ENCODE measurements at places on chromosomes 12 and 14. TPM values are rescaled to one million over a fixed set of nuclear protein-coding genes. Genes with fewer than 3 reads are reported as not detected.

- no peak for DNase-seq
- peaks cover 4% of the 10 kb centered on the region for H3K36me3 ChIP-seq
- H3K27ac ChIP-seq: no peak overlapping the region
- H3K4me1 ChIP-seq: peaks cover 1% of the 10 kb centered on the region
- no peak overlapping the region for H3K4me3 ChIP-seq
- no peaks in the 10 kb centered on the region for H3K27me3 ChIP-seq
Observed at GRCh38 chr14:90412058-90412457, 15.2 kb downstream of the CALM1 start.

DNA sequence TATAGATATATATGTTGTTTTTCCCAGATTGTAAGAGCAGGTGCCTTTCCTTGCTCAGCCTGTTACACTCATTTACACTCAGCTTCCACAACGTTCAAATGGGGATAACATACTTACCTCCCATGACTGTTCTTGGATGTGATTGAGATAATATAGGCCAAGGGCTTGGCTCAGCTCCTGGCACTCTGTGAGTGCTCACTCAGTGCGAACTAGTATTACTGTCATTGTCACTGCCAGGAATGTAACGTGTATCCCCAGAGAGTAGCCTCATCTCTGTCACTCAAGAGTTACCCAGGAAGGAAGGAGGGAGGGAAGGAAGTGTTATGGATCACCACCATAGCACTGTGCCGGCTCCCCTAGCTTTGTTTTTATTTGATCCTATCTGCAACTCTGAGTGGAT is 307.9 kb downstream of the PDZRN4 start:
- DNase-seq: no peak
- H3K27me3 ChIP-seq: peaks cover 6% of the 10 kb centered on the region
- H3K4me1 ChIP-seq: no peaks in the 10 kb centered on the region
- no peak overlapping the region for H3K4me3 ChIP-seq
- no peaks in the 10 kb centered on the region for H3K36me3 ChIP-seq
- H3K27ac ChIP-seq: no peak overlapping the region

DNA sequence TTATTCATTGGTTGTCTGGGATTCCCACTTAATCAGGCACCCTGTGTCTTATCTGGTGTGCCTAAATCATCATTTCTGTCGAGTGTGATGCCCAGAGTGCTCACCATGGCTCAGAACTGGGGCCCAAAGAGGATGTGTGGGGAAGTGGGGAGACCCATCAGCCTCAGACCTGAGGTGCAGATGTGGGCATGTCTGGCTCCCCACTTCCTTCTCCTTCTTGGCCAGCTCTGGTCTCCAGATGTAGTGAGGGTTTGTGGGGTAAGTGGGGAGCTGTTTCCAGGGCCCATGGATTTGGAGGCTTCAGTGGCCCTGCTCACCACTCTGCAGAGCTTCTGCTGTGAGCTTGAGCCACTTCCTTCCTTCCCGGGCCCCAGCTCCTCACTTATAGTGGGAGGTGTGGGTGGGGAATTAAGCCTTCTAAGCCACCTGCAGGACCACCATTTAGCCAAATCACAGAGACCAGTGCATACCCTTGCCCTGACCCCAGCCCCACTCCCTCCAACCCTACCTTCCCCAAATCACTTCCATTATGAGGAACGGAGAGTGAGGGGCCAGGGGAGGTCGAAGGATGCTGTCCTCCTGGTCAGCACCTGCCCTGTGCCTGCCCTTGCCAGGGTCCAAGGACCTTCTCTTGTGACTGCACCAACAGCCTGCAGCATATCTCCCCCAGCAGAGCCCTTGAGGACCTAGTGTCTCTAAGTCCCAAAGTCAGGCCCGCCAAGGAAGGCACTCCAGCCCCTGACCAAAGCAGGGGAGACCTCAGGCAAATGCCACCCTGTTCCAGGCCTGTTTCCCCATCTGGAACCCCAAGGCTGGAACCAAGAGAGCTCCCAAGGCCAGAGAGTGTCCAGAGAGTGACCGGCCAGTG is 278.2 kb upstream of the RTL1 start:
- peaks cover 2% of the 10 kb centered on the region for H3K4me1 ChIP-seq
- no peak overlapping the region for H3K27ac ChIP-seq
- no peak overlapping the region for H3K4me3 ChIP-seq
- H3K27me3 ChIP-seq: peaks cover 3% of the 10 kb centered on the region
- no peaks in the 10 kb centered on the region for H3K36me3 ChIP-seq
- DNase-seq: no peak

DNA sequence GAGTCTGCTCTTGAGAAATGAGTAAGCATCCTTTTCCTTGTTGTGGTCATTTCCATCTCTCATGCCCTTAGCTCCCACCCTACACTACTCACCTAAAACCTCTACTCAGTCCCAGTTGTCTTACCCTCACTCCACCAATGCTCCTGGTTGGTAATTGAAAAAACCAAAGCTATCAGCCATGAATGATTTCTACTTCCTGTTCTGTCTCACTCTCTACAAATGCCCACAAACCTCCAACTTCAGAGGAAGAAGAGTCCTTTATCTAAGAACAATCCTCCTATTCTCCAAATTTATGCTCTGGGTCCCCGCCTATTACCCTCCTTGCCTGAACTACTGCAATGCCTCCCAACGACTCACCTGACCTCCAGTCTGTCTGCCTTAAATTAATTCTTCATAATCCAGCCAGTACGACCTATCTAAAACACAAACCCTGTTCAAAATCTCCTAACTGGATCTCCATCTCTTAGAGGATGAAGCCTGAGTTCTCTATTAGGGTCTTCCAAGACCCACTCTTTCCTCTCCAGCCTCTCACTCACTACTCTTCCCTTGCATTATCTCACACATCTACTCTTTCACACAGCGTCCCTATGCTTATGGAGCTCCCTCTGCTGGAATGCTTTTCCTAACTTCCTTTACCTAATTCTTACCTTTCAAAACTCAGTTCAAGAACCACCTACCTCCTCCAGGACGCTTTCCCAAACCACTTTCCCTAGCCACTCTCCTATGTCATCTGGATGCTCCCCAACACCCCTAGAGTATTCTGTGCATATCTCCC is 2.2 kb downstream of the DHRS1 start:
- H3K4me1 ChIP-seq: peaks cover 41% of the 10 kb centered on the region
- peak overlapping the region; percentile 65 for H3K4me3 ChIP-seq
- DNase-seq: no peak
- peak overlapping the region; percentile 94 for H3K27ac ChIP-seq
- no peaks in the 10 kb centered on the region for H3K27me3 ChIP-seq

DNA sequence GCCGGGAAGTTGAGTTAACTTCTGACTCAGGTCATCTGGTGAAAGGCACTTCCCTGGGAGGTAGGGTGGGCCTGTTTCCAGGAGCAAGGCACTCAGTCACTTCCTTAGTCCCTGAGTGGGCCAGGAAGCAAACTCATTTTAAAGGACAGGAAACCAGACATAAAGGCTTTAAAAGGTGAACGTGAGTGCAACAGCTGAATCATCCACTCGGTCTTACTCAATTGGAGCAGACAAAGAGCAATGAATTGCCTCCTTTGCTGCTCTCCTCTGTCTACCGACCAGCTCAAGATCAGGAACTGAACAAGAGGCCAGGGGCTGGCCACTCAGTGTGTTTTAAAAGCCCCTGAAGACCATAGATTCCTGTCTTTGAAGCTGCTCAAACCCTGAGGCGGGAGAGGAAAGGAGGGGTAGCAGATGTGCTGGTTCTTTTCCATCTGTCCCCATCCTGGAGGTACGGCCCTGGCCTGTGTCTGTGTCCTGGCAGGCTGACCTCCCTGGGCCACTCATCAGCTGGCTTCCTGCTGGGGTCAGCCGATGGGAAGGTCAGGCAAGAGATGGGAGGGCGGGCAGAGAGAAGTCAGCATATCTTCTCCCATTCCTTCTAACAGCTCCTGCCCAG is 148.9 kb downstream of the PPM1H start:
- no peak overlapping the region for H3K4me3 ChIP-seq
- peaks cover 12% of the 10 kb centered on the region for H3K4me1 ChIP-seq
- no peaks in the 10 kb centered on the region for H3K36me3 ChIP-seq
- H3K27me3 ChIP-seq: peaks cover 11% of the 10 kb centered on the region

- DNase-seq: no peak
- H3K27me3 ChIP-seq: no peaks in the 10 kb centered on the region
- H3K4me1 ChIP-seq: no peaks in the 10 kb centered on the region
- H3K36me3 ChIP-seq: peaks cover under 1% of the 10 kb centered on the region
Observed at GRCh38 chr14:68166731-68167382, 347.3 kb downstream of the RAD51B start.

DNA sequence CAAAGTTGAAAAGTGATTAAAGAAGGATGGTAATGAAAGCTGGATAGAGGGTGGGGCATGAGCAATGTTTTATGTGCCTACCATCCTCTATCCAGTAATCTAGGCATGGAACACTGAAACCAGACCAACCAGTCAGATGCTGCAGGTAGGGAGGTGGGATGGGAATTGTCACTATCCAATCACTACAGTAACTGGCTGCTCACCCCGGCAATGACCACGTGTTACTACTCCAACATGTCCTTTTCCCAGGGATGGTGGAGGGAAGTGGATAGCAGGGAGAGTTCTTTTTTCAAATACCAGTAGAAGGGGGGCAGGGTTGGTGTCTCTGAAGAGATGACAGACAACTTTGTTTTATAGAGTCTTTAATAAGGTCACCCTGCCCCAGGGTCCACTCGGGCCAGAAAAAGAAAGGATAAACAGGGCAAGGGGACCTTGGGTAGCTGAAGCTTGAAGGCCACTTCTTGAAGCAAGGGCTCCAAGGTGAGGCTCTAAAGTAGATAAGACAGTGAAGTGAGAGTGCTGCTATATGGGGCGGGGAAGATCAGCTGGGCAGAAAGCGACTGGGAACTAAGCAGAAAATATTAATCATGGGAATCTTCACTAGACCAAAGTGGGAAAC is 14.7 kb upstream of the CDH24 start:
- peaks cover 15% of the 10 kb centered on the region for H3K36me3 ChIP-seq
- DNase-seq: no peak
- H3K27ac ChIP-seq: peak overlapping the region; percentile 88
- no peaks in the 10 kb centered on the region for H3K27me3 ChIP-seq
- H3K4me1 ChIP-seq: peaks cover 15% of the 10 kb centered on the region
- H3K4me3 ChIP-seq: peak overlapping the region; percentile 93

- no peak for DNase-seq
- peaks cover 2% of the 10 kb centered on the region for H3K36me3 ChIP-seq
- peaks cover 19% of the 10 kb centered on the region for H3K4me1 ChIP-seq
- no peak overlapping the region for H3K4me3 ChIP-seq
- no peaks in the 10 kb centered on the region for H3K27me3 ChIP-seq
- peak overlapping the region; percentile 75 for H3K27ac ChIP-seq
Observed at GRCh38 chr12:96099421-96099820, 64.0 kb upstream of the LTA4H start.

- H3K36me3 ChIP-seq: no peaks in the 10 kb centered on the region
- no peaks in the 10 kb centered on the region for H3K4me1 ChIP-seq
- H3K27me3 ChIP-seq: no peaks in the 10 kb centered on the region
Observed at GRCh38 chr12:29230800-29231560, 81.9 kb downstream of the FAR2 start.

GRCh38 chr14:42143114-42143513 is 536.4 kb downstream of the LRFN5 start:
- no peaks in the 10 kb centered on the region for H3K27me3 ChIP-seq
- no peak overlapping the region for H3K4me3 ChIP-seq
- H3K27ac ChIP-seq: no peak overlapping the region
- DNase-seq: no peak
- H3K4me1 ChIP-seq: no peaks in the 10 kb centered on the region
- no peaks in the 10 kb centered on the region for H3K36me3 ChIP-seq

DNA sequence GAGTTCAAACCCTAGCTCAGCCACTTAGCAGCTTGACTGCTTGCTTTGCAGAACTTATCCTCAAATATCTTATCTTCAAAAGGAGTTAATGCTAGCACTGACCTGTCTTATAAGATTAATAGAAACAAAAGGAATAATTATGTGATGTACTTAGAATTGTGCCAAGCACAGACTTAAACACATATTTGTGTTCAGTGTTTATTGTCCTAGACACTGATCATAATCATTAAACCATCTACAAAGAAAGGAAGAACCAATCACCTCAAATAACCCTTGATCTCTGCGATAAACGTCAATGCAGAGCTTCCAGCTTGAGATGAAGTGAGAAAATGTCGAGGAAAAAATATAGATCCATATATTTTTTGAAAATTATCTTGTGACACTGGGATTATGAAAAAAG is 73.1 kb downstream of the ATXN7L3B start:
- no peaks in the 10 kb centered on the region for H3K4me1 ChIP-seq
- no peaks in the 10 kb centered on the region for H3K27me3 ChIP-seq
- no peaks in the 10 kb centered on the region for H3K36me3 ChIP-seq
- H3K4me3 ChIP-seq: no peak overlapping the region
- H3K27ac ChIP-seq: no peak overlapping the region

GRCh38 chr14:40204441-40205175 is 772.4 kb upstream of the FBXO33 start:
- DNase-seq: no peak
- H3K4me1 ChIP-seq: no peaks in the 10 kb centered on the region
- H3K36me3 ChIP-seq: no peaks in the 10 kb centered on the region
- no peak overlapping the region for H3K27ac ChIP-seq
- H3K4me3 ChIP-seq: no peak overlapping the region

- H3K4me3 ChIP-seq: peak overlapping the region; percentile 5
- H3K36me3 ChIP-seq: peaks cover 6% of the 10 kb centered on the region
- no peaks in the 10 kb centered on the region for H3K27me3 ChIP-seq
- DNase-seq: no peak
- peak overlapping the region; percentile 9 for H3K27ac ChIP-seq
- peaks cover 34% of the 10 kb centered on the region for H3K4me1 ChIP-seq
Observed at GRCh38 chr12:93766796-93767523, 89.8 kb downstream of the CRADD start.

DNA sequence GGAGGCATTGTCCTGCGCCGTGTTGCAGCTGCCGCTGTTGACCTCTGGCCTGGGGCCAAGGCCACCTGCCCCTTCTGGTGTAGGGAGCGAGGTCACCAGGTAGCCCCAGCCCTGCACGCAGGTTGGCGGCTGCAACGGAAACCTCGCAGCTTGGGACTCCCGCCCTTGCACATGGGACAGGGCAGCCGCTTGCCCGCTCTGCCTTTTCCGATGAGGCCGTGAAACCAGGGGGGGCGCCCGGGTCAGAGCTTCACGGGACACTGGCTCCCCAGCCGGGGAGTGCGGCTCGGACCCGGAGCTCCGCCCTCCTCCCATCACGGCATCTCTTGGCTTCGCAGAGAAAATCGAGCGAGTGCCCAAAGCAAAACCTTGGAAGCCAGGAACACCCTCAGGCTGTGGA is 25.4 kb downstream of the DNAH10 start:
- H3K27me3 ChIP-seq: peaks cover 8% of the 10 kb centered on the region
- no peak for DNase-seq

GRCh38 chr12:94872007-94872653 is 131.4 kb downstream of the NDUFA12 start:
- H3K4me1 ChIP-seq: peaks cover 9% of the 10 kb centered on the region
- no peaks in the 10 kb centered on the region for H3K36me3 ChIP-seq
- no peak overlapping the region for H3K27ac ChIP-seq
- no peak for DNase-seq

- no peak for DNase-seq
- H3K36me3 ChIP-seq: no peaks in the 10 kb centered on the region
- H3K27ac ChIP-seq: no peak within 1 kb of the TSS
- peak within 1 kb of the TSS; percentile 40 for H3K4me3 ChIP-seq
Observed at GRCh38 chr12:13981296-13981962, at the start of gene GRIN2B. TSS of gene GRIN2B (minus strand) at chr12:13981602. CDS start at chr12:13866208, 115,394 bp downstream.

The NPC2 gene
- total RNA-seq: 39.5 TPM

The CATSPERB gene
- total RNA-seq: 2.3 TPM

The ETFBKMT gene
- 1.1 TPM for total RNA-seq
